ENCODE measurements at places on chromosomes 6 and 20. TPM values are rescaled to one million over a fixed set of nuclear protein-coding genes. Genes with fewer than 3 reads are reported as not detected.

Gene LGSN
- total RNA-seq = not detected

Gene DACT2
- total RNA-seq = 19.1 TPM

Gene MPIG6B
- total RNA-seq = 6.5 TPM

Gene NRN1
- 3.9 TPM for total RNA-seq

Gene C6orf118
- total RNA-seq = not detected

Gene OR10C1
- total RNA-seq = not detected

Gene AVP
- total RNA-seq = not detected

Gene PRDM1
- total RNA-seq = 49.0 TPM

Gene KIAA1755
- 0.46 TPM for total RNA-seq

Gene MEI4
- not detected for total RNA-seq

Gene GRM4
- total RNA-seq = not detected

Gene BHLHE23
- total RNA-seq = 0.23 TPM

Gene BPI
- total RNA-seq = not detected

Gene TRIM40
- not detected for total RNA-seq

Gene CLDN20
- total RNA-seq = 0.68 TPM

Gene TRDN
- total RNA-seq = not detected

Gene C6orf58
- total RNA-seq = not detected

Gene LY86
- 0.88 TPM for total RNA-seq

Gene SLC17A4
- not detected for total RNA-seq

Gene FAM217A
- not detected for total RNA-seq

Gene MAP1LC3A
- total RNA-seq = 127 TPM

Gene EYS
- total RNA-seq = not detected

Gene PTPRK
- total RNA-seq = 38.5 TPM

Gene FAM209B
- total RNA-seq = not detected

Gene GSTA3
- 15.3 TPM for total RNA-seq

Gene VARS1
- total RNA-seq = 49.1 TPM

Gene NOL4L
- 10.4 TPM for total RNA-seq

Gene VNN1
- total RNA-seq = not detected

Gene BPHL
- total RNA-seq = 23.5 TPM

Gene SLC13A3
- 1.4 TPM for total RNA-seq

Gene GLP1R
- total RNA-seq = 1.3 TPM

Gene LY6G6F
- total RNA-seq = not detected

Gene SRSF6
- 65.5 TPM for total RNA-seq

Gene TULP1
- total RNA-seq = 0.61 TPM

Gene MAS1
- total RNA-seq = not detected

Gene TAAR5
- total RNA-seq = not detected

Gene MUC22
- total RNA-seq = not detected

Gene ULBP2
- total RNA-seq = 0.68 TPM

Gene CGA
- 1.4 TPM for total RNA-seq

Gene SLC22A16
- total RNA-seq = not detected

Gene OSTM1
- 34.9 TPM for total RNA-seq

All from lower leg skin (tissue), 4 donors.